ENCODE measurements at places on chromosomes 3 and 15. TPM values are rescaled to one million over a fixed set of nuclear protein-coding genes. Genes with fewer than 3 reads are reported as not detected.

GRCh38 chr3:156673732-156674045 is 701 bp upstream of the TIPARP start:
- no peak for DNase-seq

The ITGB5 gene
- 287 TPM for total RNA-seq

The POMGNT2 gene
- 17.9 TPM for total RNA-seq

GRCh38 chr3:54270816-54271526 is 148.6 kb downstream of the CACNA2D3 start:
- no peak for DNase-seq

GRCh38 chr3:32296251-32297204 is 58.0 kb downstream of the CMTM8 start:
- DNase-seq, result no peak

The MKRN2OS gene
- total RNA-seq, result 6.2 TPM

Data from PC-9 (cell line).